Stimulated activated CD4-positive, alpha-beta T cell treated with anti-CD3 and anti-CD28 coated beads, Interleukin-1b, Interleukin-23, amount 100 ng/mL, for 1 hour (primary cell): ENCODE measurements at places on chromosomes 4 and X.

GRCh38 chr4:55124322-55125076 lies 896 bp downstream of the KDR start:
- DNase-seq, result no peak

DNA sequence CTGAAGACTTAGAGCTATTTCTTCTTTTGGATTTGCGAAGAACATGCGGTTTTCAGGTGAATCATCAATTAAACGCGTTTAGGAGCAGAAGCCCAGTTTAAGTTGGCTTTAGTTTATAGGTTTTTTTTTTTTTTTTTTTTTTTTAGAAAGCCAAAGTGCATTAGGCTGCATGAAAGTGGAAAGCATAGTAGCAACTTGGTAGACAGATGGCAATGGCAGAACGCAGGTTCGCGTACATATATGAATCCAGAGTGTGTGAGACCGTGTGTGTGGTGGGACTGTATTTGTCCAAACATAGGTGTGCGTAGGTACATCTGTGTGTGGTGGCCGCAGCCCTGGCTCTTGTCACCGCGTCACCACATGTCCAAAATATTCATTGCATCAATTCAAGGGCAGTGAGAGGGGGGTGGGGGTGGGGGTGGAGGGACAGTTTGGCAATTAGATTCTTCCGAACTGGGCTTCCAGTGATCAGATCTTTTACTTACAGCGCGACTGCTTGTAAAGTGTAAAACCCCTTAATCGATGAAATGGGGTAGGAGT lies 901 bp downstream of the JADE1 start:
- DNase-seq, result no peak

DNA sequence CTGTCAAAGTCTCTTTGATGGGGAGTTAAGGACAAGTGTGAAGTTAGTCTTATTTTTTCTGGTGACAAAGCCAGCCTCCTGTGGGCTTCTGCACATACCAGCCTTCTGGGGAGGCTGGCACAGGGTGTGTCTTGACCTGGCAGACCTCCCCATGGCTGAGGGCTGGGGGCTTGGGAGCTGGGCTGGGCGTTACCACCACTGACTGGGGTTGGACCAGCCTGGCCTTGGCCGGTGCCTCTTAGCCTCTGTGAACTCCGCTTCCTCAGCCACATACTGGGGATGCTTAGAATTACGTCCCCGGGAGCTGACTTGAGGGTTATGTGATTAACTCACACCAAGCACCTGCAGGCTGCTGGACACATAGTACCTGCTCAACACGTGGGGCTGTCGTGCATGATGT lies 14.0 kb downstream of the SH3TC1 start:
- no peak for DNase-seq

- DNase-seq, result no peak
Observed at GRCh38 chrX:153774576-153775292, 6.1 kb upstream of the SRPK3 start.

GRCh38 chr4:66266035-66266434 lies 595.7 kb upstream of the EPHA5 start:
- DNase-seq, result no peak

DNA sequence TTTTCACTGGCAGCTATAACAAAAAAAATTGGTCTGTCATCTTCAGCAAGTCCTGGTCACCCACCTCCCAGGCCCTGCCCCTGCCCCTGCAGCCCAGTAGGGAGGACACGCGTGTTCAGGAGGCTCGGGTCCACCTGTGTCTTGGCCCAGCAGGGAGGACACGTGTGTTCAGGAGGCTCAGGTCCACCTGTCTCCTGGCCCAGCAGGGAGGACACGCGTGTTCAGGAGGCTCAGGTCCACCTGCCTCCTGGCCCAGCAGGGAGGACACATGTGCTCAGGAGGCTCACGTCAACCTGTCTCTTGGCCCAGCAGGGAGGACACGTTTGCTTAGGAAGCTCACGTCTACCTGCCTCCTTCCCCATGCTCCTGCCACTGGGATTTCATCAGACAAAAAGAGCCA lies 44.9 kb downstream of the HTT-AS start:
- no peak for DNase-seq

GRCh38 chrX:68719904-68720614 lies 72.6 kb downstream of the STARD8 start:
- DNase-seq, result no peak
